Stimulated activated naive CD4-positive, alpha-beta T cell (primary cell): ENCODE measurements at places on chromosomes 7 and 10.

GRCh38 chr7:93559639-93560491, 14.7 kb downstream of the CALCR start:
- DNase-seq: no peak

GRCh38 chr10:126917975-126918908, 13.0 kb downstream of the DOCK1 start:
- no peak for DNase-seq

GRCh38 chr10:93991596-93992284, 2.0 kb upstream of the PLCE1 start:
- DNase-seq: no peak

DNA sequence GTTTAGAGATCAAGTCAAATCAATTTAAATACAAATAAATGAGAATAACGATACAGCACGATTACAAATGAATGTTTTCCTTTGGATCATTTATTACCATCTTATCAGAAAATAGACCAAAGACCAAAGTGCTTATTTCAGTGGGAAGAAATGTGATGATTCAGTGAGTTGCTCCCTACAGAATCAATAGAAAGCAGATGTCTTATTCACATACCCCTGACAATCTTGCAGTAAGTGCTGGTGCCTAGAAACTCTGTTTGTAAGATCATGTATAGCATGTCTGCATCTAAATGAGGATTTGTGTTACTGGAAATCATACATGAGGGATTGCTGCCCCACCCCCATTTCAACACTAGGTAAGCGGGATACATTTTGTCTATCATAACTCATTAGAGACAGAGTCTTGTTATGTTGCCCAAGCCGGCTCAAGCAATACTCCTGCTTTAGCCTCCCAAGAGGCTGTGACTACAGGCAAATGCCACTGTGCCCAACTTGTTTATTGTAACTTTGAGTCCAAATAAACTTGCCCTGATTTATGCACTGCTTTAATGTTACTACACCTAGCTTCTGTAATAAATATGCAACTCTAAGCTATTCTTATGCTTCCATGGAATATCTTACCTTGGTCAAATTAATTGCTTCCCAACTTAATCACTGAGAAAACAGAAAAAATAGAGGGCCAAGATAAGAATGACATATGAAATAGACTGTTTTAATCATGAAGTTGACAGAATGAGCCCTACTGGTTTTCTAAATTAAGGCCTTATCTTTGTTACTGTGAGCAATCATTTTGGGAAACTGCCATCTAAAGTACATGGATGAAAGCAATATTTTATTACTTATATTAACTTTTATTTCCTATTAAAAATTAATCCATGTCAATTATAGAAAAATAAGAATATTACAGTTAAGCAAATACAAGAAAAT, 82.5 kb downstream of the AHR start:
- DNase-seq: no peak

GRCh38 chr7:6172910-6173295, 99.5 kb downstream of the CYTH3 start:
- no peak for DNase-seq

- DNase-seq: no peak
These were observed 242.9 kb downstream of the GRID1 start for GRCh38 chr10:86123715-86124114.

GRCh38 chr10:64211466-64211865, 690.3 kb downstream of the REEP3 start:
- DNase-seq: no peak

DNA sequence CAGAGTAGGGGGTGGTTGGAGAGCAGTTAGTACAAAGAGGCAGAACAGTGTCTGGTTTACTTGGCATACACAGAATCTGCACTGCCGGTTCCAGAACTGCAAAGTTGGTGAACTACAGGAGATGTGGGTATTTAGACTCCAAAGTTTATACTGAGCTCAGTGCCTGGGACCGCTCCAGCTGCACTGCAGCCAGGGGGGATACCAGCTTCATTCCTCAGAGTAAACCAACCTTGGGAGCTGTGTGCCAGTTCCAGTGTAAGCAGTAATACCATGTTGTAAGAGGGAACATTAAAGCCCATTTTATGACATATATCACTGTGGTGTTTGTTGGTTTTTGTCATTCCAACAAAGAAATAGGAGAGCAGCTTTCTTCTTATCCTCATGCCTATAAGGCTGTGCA, 23.4 kb downstream of the LOXL4 start:
- no peak for DNase-seq

GRCh38 chr7:45000093-45001032, at the start of gene CCM2:
Gene CCM2, plus strand, starts transcription at chr7:45000201. Its CDS starts 133 bp downstream, at chr7:45000334.
- DNase-seq: no peak

DNA sequence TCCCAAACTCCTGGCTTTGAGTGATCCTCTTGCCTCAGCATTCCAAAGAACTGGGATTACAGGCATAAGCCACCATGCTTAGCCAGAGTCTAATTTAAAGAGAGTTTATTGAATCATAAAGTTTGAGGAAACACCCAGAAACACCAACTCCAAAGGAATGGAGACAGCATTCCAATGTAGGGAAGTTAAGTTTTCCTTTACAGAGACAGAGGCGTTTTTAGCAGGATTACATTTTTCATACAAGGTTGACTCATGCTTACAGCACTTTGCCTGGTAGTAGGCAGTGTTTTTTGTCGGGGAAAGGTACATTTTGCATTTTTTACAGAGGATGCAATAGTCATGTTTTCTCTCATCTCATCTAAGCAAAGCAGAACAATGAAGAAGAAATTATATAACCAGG, 18.9 kb upstream of the OPN4 start:
- no peak for DNase-seq

DNA sequence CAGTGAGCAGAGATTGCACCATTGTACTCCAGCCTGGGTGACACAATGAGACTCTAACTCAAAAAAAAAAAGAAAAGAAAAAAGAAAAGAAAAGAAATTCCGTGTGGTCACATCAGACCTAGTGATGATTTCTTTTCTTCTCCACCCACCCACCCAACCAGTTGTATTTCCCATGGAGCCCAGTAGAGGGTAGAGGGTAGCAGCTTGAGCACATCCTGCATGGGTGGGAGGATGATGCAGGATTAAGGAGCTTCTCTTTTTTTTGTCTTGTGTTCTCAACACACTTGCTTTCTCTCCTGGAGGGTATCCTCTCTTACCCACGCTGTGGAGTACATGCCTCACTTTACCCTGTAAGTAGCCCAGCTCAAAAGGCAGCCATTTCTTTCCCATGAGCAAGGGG, 118.6 kb upstream of the CARD11 start:
- DNase-seq: no peak

DNA sequence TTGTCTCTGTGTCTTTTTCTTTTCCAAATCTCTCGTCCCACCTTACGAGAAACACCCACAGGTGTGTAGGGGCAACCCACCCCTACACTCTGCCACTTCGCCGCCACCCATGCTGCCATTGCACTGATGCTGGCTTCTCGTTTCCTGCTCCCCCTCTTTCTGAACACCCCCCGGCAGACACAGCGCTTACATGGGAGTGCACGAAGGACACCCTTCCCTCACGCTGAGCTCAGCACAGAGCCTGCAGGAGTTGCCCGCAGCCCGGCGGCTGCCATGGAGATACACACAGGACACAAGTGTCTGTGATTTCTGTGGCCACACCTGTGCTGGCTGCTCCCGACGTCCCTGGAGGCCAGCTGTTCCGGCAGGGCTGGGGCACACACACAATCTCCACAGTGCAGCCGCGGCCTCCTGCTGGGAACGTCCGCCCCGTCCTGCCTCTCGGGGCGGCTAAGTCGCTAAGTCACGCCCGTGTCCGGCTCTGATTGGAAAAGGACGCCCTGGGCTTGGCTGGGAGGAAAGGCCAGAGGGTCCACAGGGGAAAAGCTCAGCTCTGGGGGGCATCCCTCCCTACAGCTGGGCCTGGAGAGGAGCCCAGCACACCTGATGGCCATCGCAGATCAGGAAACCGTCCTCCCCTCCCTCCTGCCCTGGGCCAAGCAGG, 349.8 kb downstream of the PTPRN2 start:
- DNase-seq: no peak

DNA sequence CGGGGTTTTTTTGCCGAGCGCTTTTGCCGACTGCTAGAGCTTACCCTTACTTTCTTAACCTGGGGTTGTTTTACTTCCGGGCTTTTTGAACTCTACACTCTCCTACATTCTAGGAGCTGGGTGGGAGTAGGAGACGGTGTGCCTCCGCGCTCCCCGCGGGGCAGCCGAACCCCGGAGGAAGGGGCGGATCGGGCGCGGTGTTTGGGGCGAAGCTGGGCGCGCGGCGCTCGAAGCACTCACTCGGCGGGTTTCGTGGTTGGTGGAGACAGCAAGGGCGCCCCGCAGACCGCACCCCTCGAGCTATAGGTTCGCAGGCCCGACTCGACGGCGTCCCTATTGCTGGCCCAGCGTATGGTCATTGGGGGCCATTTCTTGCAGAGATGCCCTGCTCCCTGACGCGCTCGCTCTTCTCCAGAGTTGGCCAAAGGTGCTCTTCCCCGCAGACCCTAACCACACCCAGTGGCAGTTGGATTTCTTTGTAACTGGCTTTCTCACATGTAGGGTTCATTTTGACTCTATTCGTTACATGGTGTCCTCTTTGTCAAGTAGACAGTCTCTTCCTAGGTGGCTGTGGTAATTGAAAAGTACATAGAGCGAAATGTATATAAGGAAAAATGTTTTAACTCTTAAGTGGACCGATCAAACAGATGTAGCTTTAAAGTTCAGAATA, 364 bp downstream of the ZNF518A start:
- DNase-seq: no peak

DNA sequence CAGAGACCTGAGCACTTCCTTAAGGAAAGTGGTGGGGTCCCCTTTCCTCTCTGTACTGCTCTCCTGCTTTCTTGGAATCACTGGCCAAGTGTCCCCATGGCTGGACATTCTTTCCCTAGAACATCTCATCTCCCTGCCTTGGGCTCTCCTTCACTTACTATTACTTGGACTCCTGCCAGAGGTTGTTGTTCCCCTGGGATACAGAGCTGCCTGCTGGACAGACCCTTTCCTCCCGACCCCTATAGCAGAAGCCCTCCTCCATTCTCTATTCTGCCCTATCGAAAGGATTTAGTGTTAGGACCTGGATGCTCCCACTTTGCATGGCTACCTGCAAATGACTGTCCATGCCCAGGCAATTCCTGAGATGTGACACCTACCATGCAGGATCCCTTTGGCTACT, 164.3 kb upstream of the PODXL start:
- no peak for DNase-seq

DNA sequence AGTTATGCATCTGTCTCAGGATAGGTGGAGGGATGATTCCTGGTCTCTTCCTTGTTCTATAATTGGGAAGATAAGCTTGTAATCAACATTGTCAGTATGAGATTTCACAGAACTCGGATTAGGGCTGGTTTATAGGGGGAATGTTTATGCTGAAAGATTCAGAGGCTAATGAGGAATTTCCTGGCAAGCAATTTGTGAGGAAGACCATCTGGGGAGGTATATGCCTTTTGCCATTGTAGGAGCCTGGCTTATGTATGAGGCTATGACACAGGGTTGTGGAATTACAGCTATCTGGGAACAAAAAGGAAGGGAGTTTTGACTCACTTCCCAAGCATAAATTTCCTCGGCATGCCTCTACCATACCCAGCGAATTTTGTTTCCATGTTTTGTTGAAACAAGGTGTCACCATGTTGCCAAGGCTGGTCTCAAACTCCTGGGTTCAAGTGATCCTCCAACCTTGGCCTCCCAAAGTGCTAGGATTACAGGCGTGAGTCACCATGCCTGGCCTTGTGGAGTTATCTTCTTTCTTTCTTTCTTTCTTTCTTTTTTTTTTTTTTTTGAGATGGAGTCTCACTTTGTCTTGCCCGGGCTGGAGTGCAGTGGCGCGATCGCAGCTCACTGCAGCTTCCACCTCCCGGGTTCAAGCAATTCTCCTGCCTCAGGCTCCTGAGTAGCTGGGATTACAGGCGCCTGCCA, 1.6 kb upstream of the COPS6 start:
- no peak for DNase-seq

GRCh38 chr7:114413761-114414155, 857 bp upstream of the FOXP2 start:
- no peak for DNase-seq
